Motor neuron (in vitro differentiated cells): ENCODE measurements at places on chromosomes 3 and 15. TPM values are rescaled to one million over a fixed set of nuclear protein-coding genes. Genes with fewer than 3 reads are reported as not detected.

GRCh38 chr3:24614359-24614758 is 119.7 kb upstream of the THRB start:
- peak; percentile 65 for ATAC-seq

- no peak for ATAC-seq
These were observed 24.5 kb downstream of the CD276 start for GRCh38 chr15:73708691-73709090.

GRCh38 chr15:88574655-88575054 is 28.2 kb upstream of the DET1 start:
- no peak for ATAC-seq

GRCh38 chr15:99842071-99842470 is 108.8 kb upstream of the LYSMD4 start:
- no peak for ATAC-seq

DNA sequence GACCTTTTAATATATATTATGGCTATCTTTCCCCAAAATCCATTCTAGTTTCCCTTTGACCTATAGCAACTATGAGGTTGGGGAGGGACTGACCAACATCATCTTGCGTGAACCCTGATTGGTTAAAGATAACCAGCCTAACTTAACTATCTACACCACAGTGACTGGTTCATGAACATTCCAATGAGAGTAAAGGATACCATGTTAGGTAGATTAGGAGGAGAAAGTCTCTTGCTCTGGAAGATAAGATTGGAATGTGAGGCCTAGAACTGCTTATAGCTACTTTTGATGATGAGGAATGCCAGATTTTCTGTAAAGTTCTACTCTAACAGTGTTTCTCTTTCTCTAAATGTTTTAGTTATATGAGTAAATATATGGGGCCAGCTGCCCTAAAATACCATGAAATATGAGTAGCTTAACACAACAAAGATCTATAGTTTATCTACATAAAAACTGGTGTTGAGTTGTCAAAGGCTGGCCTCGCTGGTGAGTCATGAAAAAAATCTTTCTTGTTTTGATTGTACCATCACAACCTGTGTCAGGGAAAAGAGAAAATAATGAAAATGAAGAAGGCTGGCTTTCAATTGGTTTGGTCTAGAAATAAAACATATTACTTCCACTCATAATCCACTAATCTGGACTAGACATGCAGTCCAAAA is 481.4 kb downstream of the NSUN3 start:
- no peak for ATAC-seq

DNA sequence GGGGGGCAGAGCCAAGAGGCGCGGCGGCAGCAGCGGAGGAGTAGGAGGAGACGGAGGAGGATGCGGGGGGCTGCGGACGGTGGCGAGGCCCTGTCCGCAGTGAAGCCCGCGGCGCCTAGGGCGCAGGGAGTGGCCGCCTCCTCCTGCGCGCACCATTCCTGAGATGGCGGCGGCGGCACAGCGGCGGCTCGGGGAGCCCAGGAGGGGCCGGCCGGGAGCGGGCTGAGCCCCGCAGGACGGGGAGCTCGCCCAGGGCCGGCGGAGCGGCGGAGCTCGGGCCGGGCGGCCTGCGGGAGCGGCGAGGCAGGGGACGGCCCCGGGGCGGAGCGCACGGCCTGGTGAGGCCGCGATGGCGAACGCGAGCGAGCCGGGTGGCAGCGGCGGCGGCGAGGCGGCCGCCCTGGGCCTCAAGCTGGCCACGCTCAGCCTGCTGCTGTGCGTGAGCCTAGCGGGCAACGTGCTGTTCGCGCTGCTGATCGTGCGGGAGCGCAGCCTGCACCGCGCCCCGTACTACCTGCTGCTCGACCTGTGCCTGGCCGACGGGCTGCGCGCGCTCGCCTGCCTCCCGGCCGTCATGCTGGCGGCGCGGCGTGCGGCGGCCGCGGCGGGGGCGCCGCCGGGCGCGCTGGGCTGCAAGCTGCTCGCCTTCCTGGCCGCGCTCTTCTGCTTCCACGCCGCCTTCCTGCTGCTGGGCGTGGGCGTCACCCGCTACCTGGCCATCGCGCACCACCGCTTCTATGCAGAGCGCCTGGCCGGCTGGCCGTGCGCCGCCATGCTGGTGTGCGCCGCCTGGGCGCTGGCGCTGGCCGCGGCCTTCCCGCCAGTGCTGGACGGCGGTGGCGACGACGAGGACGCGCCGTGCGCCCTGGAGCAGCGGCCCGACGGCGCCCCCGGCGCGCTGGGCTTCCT is at the start of gene GPR27:
Gene GPR27 (plus strand): TSS at position 155 of the 909 bp plus-strand sequence. CDS start 195 bp downstream, at position 350.
- peak; percentile 75 for ATAC-seq

- ATAC-seq, result no peak
These were observed 100.0 kb upstream of the LINGO1 start for GRCh38 chr15:77732514-77733335.

- no peak for ATAC-seq
These were observed 15.2 kb downstream of the RFTN1 start for GRCh38 chr3:16498130-16498890.

- no peak for ATAC-seq
These were observed 85.2 kb downstream of the CACNA1D start for GRCh38 chr3:53579636-53580035.

- no peak for ATAC-seq
These were observed 605.5 kb upstream of the KCNMB2 start for GRCh38 chr3:177930771-177931170.

The ATP6V1A gene
- total RNA-seq, result 116 and 121 TPM in 2 replicates

The SCG5 gene
- total RNA-seq, result 39.6 and 42.1 TPM in 2 replicates

The SLC38A3 gene
- total RNA-seq, result 2.6 and 3.3 TPM in 2 replicates

The IGSF11 gene
- 2.3 and 3.2 TPM in 2 replicates for total RNA-seq

The DISP2 gene
- total RNA-seq, result 0.17 and 0.19 TPM in 2 replicates

The HESX1 gene
- total RNA-seq, result 2.7 and 3.0 TPM in 2 replicates

The SHC4 gene
- total RNA-seq, result 4.9 and 5.7 TPM in 2 replicates

The FOXB1 gene
- total RNA-seq, result not detected in 2 replicates

The CASR gene
- total RNA-seq, result 0.17 and 0.32 TPM in 2 replicates
